ENCODE measurements at places on chromosomes 6 and 20.

DNA sequence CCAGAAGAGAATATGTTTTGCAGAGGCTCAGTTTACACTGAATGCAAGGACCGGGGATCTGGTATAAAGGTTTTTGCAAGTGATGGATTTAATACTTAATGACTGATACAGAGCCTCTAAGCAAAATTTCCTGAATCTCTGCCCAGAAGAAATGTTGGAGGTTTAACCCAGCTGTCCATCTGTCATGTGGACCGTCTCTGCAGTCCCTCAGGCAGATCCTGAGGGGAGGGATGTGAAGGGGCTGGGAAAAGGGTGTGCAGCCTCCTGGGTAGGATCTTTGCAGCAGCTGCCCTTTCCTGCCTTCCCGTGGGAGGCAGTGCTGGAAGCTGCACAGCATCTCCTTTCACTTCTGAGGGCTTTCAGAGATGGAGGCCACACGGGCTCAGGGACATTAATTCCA is 207.0 kb downstream of the SLC24A3 start:
- DNase-seq: no peak

DNA sequence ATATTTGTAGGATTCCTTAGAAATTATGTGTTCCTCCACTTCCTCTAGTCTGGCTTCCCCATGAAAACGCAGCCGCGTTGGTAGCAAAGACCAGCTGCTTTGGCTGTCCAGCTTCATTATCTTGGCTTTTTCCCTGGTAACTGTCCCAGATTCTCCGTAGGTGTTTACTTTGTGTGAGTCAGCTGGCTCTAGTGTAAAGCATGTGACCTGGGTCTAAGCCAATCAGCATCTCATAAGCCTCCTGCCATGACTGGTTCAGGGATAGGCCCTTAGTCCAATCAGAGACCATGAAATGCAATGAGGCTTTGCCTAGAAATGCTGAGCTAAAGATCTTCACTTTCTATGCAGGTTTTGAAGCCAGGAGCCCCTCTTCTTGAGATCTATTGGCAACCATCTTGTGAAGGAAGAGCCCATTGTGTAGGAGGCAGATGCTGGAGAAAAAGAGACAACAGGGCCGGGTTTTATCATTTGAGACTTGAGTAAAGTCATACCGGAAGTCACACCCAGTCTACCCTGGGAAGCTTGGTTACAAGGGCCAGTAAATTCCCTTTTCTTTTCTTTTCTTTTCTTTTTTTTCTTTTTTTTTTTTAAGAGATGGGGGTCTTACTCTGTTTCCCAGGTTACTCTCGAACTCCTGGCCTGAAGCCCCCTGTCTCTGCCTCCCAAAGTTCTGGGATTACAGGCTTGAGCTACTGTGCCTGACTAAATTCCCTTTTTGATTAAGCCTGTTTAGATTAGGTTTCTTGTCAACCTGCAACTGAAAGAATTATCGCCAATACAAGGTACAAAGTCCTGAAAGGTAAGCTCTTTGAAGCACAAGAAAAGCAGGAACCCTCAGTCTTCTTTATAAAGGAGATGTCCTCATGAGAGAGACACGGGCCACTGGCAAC is 256.5 kb upstream of the RREB1 start:
- DNase-seq: no peak

GRCh38 chr6:151808371-151809241 is 1.1 kb downstream of the ESR1 start:
- DNase-seq: no peak

- no peak for DNase-seq
These were observed 304.1 kb downstream of the RFPL4B start for GRCh38 chr6:112651239-112651638.

- DNase-seq: no peak
These were observed 11.7 kb downstream of the ARFGEF2 start for GRCh38 chr20:48933017-48933766.

DNA sequence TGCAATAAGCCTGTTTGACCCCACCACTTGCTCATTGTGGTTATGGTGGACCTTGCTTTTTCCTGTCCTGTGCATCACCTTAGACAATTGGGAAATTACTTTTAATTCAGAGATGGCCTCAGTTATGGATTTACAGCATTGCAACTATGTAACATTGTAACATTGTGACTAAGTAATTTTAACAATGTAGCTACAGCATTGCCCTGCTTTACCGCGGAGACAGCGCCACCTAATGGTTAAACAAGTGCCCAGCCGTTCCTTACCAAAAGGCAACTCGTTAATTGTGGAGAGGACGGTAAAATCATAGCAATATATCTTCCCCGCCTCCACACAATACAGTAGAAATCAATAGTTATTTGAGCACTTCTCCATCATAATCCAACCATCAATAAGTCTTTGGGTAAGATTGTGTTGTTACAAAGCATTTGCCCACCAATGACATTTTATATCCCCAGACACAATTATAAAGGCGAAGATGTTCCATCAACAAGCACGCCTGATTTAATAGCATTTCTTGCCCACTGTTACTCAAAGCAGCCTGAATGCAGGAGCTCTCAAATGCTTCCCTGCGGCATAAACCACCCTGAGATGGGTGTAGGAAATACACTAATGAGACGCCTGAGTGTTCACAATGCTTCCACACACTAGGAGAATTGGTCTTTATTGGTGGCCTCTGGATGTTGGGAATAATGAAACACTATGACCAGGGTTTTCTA is 93.7 kb downstream of the PROKR2 start:
- no peak for DNase-seq

GRCh38 chr6:5729080-5729434 is 277.7 kb downstream of the NRN1 start:
- DNase-seq: no peak

GRCh38 chr6:161162722-161163121 is 111.1 kb downstream of the AGPAT4 start:
- DNase-seq: no peak

DNA sequence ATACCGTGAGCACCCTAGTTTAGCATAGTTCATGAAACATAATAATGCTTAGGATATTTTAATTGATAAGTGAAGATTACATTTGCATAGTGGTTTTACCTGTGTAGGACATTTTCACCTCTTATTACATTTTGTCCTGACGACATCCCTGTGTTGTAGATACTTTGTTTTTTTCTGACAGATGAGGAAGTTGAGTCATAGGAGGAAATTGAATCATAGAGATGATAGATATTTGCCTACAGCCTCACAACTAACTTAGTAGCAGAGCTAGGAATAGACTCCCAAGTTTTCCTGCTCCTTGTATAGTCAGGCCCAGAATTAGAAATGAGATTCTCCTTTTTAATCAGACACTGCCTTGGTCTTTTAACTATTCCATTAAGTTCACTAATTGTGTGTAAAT is 100.5 kb upstream of the SUPT3H start:
- DNase-seq: no peak
